Uterus (tissue), 4 donors: ENCODE measurements at places on chromosomes 3 and 15. TPM values are rescaled to one million over a fixed set of nuclear protein-coding genes. Genes with fewer than 3 reads are reported as not detected.

DNA sequence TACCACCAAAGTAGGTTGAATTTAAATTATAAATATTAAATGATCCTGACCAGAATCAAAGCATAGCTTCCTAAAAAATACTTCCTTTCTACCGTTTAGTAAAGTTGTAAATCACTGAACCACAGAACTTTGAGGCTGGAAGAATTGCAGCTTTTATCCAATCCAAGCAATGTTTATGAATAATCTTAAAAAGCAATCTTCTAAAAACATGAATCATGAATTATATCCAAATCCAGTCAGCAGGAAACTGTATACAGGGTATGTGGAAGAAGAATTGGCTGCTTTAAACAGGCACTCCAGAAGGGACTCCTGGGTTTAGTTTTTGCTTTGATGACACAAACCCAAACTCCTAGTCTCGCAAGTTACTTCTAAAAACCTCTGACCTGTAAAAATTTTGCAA lies 30.2 kb downstream of the HEG1 start:
- peak overlapping the region; percentile 48 for H3K27ac ChIP-seq
- no peaks in the 10 kb centered on the region for H3K27me3 ChIP-seq
- H3K4me1 ChIP-seq = no peaks in the 10 kb centered on the region

DNA sequence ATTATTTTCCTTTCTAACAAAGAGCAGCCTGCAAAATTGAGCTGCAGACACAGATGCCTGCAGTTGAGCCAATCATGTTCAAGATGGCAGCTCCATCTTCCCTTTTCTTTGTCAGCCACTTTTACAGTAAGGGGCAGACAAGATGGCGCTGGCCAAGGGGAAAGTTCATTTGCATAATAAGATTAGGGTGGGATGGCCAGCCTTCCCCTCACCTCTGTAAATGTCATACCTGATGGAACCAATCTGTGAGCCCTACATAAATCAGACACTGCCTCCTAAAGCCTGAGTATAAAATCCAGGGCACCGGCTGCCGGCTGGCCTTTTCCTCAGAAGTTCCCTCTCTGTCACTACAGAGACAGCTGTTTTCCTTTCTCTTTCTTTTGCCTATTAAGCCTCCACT lies 15.8 kb downstream of the PATL2 start:
- H3K4me1 ChIP-seq = no peaks in the 10 kb centered on the region
- H3K27me3 ChIP-seq = no peaks in the 10 kb centered on the region
- H3K27ac ChIP-seq = no peak overlapping the region
- H3K4me3 ChIP-seq = no peak overlapping the region
- DNase-seq = no peak
- H3K36me3 ChIP-seq = no peaks in the 10 kb centered on the region

Gene RTP1
- total RNA-seq = not detected

Gene DZIP3
- 8.8 TPM for total RNA-seq

Gene LEKR1
- 0.26 TPM for total RNA-seq

Gene ISL2
- total RNA-seq = 0.48 TPM

GRCh38 chr15:66594344-66594743 lies 28.5 kb upstream of the LCTL start:
- no peak overlapping the region for H3K4me3 ChIP-seq
- H3K4me1 ChIP-seq = no peaks in the 10 kb centered on the region
- no peak for DNase-seq
- no peak overlapping the region for H3K27ac ChIP-seq

DNA sequence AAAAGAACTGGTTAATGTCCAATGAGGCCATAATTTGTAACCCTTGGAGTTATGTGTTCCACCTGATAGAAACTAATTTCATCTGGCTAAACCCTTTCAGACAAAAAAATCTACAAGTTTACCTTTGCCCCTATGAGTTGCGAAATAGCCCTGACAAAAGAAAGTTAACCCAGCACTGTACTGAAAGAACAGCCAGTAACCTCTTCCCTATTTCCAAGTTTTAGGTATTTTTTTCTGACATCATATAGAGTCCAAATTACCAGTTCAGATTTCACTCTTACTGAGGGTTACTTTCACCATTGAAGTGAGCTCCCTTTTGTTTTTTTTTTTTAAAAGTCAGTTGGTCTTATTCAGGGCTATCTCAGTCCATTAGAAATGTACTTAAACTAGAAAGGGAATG lies 42.8 kb upstream of the PTPRG start:
- no peaks in the 10 kb centered on the region for H3K36me3 ChIP-seq
- no peak for DNase-seq
- H3K4me3 ChIP-seq = no peak overlapping the region
- no peak overlapping the region for H3K27ac ChIP-seq

DNA sequence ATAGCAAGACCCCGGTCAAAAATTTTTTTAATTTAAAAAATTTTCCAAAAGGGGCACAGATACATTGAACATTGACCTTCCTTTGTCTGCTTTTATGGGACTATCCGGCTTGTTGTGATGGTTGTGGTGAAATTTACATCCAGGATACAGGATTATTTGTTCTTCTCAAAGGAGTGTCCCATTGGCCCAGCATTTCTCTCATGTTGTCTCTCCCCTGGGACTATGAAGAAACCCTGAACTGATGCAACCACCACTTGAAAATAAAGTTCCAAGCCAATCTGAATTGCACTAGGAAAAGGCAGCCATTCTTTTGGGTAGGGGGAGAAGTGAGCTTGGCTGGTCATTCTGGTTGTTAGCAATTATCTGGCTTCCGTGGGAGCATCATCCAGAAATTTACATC lies 58.4 kb downstream of the PPARG start:
- H3K27ac ChIP-seq = no peak overlapping the region
- H3K4me3 ChIP-seq = no peak overlapping the region
- H3K27me3 ChIP-seq = no peaks in the 10 kb centered on the region
- peak; percentile 21 for DNase-seq
- no peaks in the 10 kb centered on the region for H3K4me1 ChIP-seq

Gene MLF1
- 23.8 TPM for total RNA-seq

- H3K36me3 ChIP-seq = no peaks in the 10 kb centered on the region
- no peaks in the 10 kb centered on the region for H3K27me3 ChIP-seq
- no peak overlapping the region for H3K4me3 ChIP-seq
- H3K27ac ChIP-seq = peak overlapping the region; percentile 80
Measured at GRCh38 chr3:99843590-99844258, 26.1 kb downstream of the CMSS1 start.

Gene PARP15
- total RNA-seq = 3.1 TPM

DNA sequence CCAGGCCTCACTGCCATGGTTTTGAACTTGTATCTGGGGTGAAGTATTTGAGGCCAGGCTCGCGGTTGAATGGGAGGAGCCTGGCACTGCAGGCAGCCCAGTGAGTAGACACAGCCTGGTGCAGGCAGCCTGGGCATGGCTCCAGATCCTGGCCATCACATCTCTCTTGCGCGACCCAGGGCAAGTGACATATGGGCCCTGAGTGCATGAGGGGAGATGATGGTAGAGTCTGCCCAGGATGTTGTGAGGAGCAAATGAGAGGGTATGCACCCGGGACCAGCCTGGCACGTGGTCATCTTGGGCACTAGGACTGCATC lies 103.5 kb downstream of the TBC1D2B start:
- no peak overlapping the region for H3K4me3 ChIP-seq
- no peaks in the 10 kb centered on the region for H3K27me3 ChIP-seq
- H3K4me1 ChIP-seq = no peaks in the 10 kb centered on the region
- no peak for DNase-seq
- no peak overlapping the region for H3K27ac ChIP-seq

DNA sequence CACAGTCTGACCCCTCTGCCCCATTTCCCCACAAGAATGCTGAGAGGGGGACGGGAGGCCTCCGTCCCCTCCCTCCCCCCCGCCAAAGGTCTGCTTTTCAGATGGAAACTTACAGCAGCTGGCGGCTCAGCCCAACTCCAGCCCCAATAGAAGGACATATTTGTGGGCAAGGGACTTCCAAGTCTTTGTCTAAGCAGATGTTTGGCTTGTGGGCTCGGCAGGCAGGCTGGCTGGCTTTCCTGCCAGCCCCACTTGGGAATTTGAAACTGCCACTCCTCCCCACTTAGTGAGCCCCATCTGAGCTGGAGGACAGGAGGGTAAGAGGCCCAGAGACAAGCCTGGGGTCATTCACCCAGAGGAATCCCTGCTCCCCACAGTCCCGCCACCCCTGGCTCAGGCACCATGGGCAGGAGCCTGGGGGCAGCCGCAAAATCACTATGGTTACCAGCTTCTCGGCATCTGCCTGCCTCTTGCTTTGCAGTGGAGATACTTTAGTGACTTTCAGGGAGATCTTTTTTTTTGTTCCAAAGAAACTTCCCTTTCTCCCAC lies 53.6 kb downstream of the LMCD1 start:
- DNase-seq = peak; percentile 56
- no peaks in the 10 kb centered on the region for H3K27me3 ChIP-seq
- no peak overlapping the region for H3K4me3 ChIP-seq
- H3K36me3 ChIP-seq = no peaks in the 10 kb centered on the region
- peak overlapping the region; percentile 75 for H3K27ac ChIP-seq
- peaks cover 26% of the 10 kb centered on the region for H3K4me1 ChIP-seq

- no peak overlapping the region for H3K4me3 ChIP-seq
- H3K4me1 ChIP-seq = no peaks in the 10 kb centered on the region
- DNase-seq = no peak
- H3K27ac ChIP-seq = no peak overlapping the region
- no peaks in the 10 kb centered on the region for H3K36me3 ChIP-seq
- H3K27me3 ChIP-seq = no peaks in the 10 kb centered on the region
Measured at GRCh38 chr15:41853831-41854230, 15.2 kb downstream of the PLA2G4B start.

Gene CHRNA3
- not detected for total RNA-seq

GRCh38 chr3:183809270-183809669 lies 16.1 kb downstream of the MAP6D1 start:
- no peaks in the 10 kb centered on the region for H3K4me1 ChIP-seq
- no peak overlapping the region for H3K27ac ChIP-seq
- no peak overlapping the region for H3K4me3 ChIP-seq
- H3K36me3 ChIP-seq = no peaks in the 10 kb centered on the region

DNA sequence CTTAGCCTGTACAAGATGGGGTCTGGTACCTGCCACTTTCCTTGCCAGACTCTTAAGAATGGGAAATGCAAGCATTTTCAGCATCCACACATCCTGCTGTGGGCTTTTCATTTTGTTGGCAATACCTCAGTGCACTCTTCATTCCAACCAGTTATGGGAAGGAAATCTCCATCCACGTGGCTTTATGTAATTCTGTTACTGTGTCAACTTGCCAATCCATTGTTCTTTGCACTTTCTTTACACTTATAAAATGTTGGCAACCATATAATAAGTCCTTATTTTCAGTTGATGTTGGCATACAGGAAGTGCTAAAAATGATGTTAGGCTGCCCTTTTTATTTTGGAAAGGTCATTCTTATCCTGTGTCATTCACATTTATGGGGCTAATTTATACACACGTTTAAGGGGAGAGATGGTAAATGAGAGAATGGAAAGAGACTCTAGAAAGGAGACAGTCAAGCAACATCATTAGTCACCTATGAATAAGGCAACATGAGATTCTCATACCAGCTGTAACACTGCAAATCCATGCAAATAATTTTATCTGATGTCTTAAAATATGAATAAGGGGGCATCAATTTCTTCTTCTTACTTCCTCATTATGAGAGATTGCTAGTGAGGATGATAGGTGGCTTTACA lies 238.7 kb downstream of the CHST2 start:
- no peaks in the 10 kb centered on the region for H3K4me1 ChIP-seq
- H3K27me3 ChIP-seq = no peaks in the 10 kb centered on the region
- DNase-seq = no peak
- H3K27ac ChIP-seq = no peak overlapping the region
- no peak overlapping the region for H3K4me3 ChIP-seq
- H3K36me3 ChIP-seq = no peaks in the 10 kb centered on the region

Gene POLQ
- 0.26 TPM for total RNA-seq

GRCh38 chr15:100806157-100806556 lies 73.5 kb upstream of the ALDH1A3 start:
- H3K4me1 ChIP-seq = no peaks in the 10 kb centered on the region
- no peaks in the 10 kb centered on the region for H3K27me3 ChIP-seq
- no peak overlapping the region for H3K4me3 ChIP-seq
- no peaks in the 10 kb centered on the region for H3K36me3 ChIP-seq

GRCh38 chr3:16794257-16794656 lies 90.5 kb upstream of the PLCL2 start:
- H3K27me3 ChIP-seq = no peaks in the 10 kb centered on the region
- H3K4me3 ChIP-seq = no peak overlapping the region
- no peaks in the 10 kb centered on the region for H3K36me3 ChIP-seq
- no peak overlapping the region for H3K27ac ChIP-seq
- DNase-seq = no peak

DNA sequence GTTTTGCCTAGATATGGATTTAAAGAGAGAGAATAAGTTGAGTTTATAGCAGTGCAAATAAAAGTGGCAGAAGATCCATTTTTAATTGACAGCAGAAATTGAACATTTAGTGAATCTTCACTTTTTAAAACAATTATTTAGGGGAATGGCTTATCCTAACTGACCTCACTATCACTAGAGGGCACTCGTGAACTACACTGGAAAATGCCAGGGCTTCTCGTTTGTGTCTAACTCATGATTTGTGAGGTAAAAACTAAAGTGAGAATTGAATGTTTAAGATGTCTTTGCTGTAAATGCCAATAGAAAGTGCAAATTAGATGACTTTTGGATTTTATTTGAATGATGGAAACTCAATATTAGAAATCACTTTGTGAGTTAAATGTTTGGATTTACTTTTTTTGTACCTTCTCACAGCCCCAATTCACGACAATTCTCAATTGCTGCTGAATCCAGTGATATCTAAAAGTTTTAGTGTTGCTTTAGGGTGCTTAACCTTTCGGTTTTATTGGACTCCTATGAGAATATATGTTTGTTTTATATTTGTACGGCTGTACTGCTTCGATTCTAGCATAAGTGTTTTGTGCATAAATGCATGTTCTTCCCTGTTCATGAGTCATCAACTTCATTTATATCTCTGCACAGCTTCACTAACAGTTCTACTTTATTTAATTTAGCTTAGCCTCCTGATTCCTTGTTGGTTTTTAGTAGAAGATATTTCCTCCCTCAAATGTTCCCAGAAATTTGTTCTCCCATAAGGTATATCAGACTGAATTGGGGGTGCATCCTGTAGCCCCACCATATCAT lies 462.1 kb downstream of the MFSD1 start:
- H3K36me3 ChIP-seq = no peaks in the 10 kb centered on the region
- no peak overlapping the region for H3K4me3 ChIP-seq
- no peak overlapping the region for H3K27ac ChIP-seq
- H3K4me1 ChIP-seq = no peaks in the 10 kb centered on the region

GRCh38 chr3:24917908-24918307 lies 423.3 kb upstream of the THRB start:
- no peak overlapping the region for H3K27ac ChIP-seq
- DNase-seq = no peak
- H3K27me3 ChIP-seq = no peaks in the 10 kb centered on the region
- H3K36me3 ChIP-seq = no peaks in the 10 kb centered on the region

GRCh38 chr3:12477256-12477655 lies 7.0 kb upstream of the TSEN2 start:
- no peak overlapping the region for H3K4me3 ChIP-seq
- H3K27ac ChIP-seq = no peak overlapping the region
- H3K4me1 ChIP-seq = no peaks in the 10 kb centered on the region
- no peaks in the 10 kb centered on the region for H3K36me3 ChIP-seq
- H3K27me3 ChIP-seq = no peaks in the 10 kb centered on the region

GRCh38 chr3:42600958-42601675 lies 631 bp downstream of the NKTR start:
- peak overlapping the region; percentile 95 for H3K27ac ChIP-seq
- peak overlapping the region; percentile 80 for H3K4me3 ChIP-seq
- no peaks in the 10 kb centered on the region for H3K36me3 ChIP-seq
- H3K27me3 ChIP-seq = no peaks in the 10 kb centered on the region

GRCh38 chr3:48926425-48927392 lies 8.1 kb downstream of the ARIH2 start:
- H3K4me3 ChIP-seq = no peak overlapping the region
- no peaks in the 10 kb centered on the region for H3K4me1 ChIP-seq
- no peak overlapping the region for H3K27ac ChIP-seq

- H3K27ac ChIP-seq = no peak overlapping the region
- no peaks in the 10 kb centered on the region for H3K4me1 ChIP-seq
- no peaks in the 10 kb centered on the region for H3K36me3 ChIP-seq
Measured at GRCh38 chr3:139297588-139298311, 46.1 kb upstream of the MRPS22 start.

Gene ZNF662
- total RNA-seq = 13.8 TPM

Gene GPR62
- total RNA-seq = 8.2 TPM
